ENCODE measurements at places on chromosomes 7 and 10.

DNA sequence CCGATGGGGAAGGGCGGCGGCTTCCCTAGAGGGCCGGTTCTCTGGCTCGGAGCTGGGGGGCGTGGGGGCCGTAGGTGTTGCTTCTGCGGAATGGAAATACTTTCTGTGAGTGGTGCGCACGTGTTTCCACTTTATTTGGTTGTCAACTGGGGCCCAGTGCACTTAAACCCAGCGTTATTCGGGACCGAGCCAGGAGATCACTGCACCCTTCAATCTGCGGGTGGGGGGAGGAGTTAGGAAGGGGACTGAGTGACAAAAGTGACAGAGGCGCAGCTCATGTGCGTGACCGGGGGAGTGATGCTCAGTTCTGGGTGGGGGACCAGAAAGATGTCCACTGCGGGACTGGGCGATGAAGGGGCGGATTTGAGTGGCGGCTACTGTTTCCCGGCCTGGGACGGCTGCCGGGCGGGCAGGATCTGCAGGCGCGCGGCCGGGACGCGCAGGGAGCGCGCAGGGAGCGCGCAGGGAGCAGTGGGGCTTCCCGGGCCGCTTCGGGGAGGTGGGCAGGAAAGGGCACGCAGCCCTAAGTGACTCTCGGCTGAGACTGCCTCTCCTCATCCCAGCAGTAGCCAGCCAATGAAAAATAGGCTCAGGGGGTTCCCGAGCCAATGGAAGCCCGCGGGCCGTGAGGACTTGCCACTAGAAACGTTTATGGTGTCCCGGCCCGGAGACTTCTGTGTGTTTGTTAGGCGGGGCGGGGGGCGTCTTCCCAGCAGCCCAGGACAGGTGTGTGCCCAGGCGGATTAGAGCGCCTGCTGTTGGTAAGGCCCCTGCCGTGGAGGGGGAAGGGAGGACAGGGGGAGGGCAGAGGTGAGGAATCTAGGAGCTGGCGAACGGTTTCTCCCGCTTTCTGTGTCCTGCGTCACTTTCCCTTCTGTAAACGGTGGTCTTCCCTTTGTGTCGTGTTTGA, 54.3 kb upstream of the KDM7A start:
- DNase-seq, result peak; percentile 69

DNA sequence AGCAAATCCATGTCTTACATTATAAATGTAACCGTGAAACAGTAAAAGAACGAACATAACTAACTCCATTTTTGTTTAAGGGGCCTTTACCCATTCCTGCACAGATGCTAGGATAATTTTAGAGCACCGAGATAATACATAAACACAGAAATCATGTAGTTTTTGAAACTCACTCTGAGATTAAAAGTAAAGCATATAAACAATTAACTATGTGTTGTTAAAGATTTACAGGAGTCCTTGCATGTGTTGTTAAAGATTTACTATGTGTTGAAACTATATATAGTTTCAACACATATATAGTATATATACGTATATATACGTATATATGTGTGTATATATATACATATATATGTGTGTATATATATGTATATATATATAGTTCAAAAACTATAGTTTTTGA, 7.2 kb upstream of the CALML3 start:
- no peak for DNase-seq

GRCh38 chr7:95373323-95373722, 22.9 kb downstream of the PON3 start:
- no peak for DNase-seq

DNA sequence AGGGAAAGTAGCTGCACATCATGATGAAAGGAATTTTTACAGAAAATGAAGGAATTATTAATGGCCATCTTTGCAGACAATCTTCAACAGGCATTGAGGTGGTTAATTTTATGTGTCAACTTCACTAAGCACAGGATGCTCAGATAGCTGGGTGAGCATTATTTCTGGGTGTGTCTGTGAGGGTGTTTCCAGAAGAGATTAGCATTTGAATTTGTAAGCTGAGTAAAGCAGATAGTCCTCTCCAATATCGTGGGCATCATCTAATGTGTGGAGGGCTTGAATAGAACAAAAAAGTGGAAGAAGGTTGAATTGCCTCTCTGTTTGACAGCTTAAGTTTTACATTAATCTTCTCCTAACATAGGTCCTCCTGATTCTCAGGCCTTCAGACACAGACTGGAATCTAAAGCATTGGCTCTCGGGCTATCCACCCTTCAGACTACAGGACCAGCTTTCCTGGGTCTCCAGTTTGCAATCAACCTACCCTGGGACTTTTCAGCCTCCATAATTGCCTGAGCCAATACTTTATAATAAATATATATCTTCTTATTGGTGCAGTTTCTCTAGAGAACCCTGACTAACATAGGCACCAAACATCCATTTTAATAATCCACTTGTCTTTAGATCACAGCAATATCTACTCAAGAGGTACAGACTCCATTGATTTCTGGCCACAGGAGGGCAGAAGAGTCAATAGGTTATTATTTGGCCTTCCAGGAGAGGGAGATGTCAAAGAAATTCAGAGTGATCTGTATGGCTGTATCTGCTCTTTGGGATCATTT, 10.5 kb upstream of the CRPPA start:
- no peak for DNase-seq

DNA sequence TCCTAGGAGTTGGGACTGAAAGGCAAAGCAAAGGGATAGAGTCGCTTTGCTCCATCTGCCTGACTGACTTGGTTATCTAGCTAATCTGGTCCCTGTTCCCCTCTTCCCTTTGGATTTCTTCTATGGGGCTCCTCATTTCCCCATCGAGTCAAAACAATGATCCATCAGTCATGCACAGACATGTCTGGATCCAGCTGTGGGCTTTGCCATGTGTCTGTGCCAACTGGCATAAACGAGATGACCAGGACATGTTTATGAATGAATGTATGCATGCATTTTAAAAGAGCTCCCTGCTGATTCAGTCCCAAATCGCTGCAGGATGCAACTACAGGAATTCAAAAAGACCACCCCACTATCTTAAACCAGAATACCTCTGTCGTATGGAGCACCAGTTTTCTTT, 122.0 kb downstream of the ARL4A start:
- no peak for DNase-seq

- no peak for DNase-seq
These were observed 100.3 kb upstream of the AGBL3 start for GRCh38 chr7:134885967-134886352.

- peak; percentile 2 for DNase-seq
These were observed 91.4 kb downstream of the CCDC71L start for GRCh38 chr7:106569500-106569929.

GRCh38 chr10:44930904-44931620, 19.9 kb downstream of the TMEM72 start:
- DNase-seq, result no peak

- no peak for DNase-seq
These were observed 30.6 kb downstream of the MXI1 start for GRCh38 chr10:110237894-110238480.

GRCh38 chr10:110967645-110968044, 48.2 kb downstream of the SHOC2 start:
- no peak for DNase-seq

GRCh38 chr7:151679881-151680612, 160.4 kb upstream of the RHEB start:
- DNase-seq, result no peak

DNA sequence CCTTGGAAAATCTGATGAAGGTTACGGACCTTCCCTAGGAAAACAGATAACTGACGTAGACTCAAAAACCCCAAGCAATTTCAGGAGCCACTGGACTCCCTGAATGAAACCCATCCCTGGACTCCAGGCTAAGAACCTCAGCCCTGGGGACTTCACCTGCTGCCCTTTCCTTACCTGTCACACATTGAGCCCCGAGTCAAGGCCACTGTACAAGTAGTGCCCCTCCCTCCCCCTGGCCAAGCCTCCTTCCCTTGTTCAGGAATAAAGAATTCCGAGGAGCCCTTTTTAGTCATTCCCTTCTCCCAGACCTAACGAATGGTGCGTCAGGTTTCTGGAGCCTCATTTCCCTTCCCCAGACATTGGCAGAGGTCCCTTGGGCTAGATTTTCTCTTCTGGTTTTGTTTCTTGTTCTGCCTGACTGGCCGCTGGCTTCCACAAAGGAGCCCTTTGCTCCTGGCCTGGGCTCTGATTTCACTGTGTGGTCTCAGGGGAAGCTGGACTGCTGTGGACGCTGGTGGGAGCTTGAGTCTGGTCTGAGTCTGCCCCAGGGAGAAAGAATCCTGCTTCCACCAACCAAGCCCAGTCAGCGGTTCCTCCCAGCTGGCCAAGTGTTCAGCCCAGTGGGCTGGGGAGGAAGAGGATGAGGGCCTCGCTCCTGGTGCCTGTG, 31.7 kb downstream of the ZNF775 start:
- no peak for DNase-seq

- peak; percentile 6 for DNase-seq
These were observed 145.1 kb downstream of the GRM8 start for GRCh38 chr7:127107601-127108007.

GRCh38 chr7:18553605-18554003, 58.1 kb downstream of the HDAC9 start:
- no peak for DNase-seq

- no peak for DNase-seq
These were observed 159.9 kb downstream of the PHTF2 start for GRCh38 chr7:77958436-77958835.

DNA sequence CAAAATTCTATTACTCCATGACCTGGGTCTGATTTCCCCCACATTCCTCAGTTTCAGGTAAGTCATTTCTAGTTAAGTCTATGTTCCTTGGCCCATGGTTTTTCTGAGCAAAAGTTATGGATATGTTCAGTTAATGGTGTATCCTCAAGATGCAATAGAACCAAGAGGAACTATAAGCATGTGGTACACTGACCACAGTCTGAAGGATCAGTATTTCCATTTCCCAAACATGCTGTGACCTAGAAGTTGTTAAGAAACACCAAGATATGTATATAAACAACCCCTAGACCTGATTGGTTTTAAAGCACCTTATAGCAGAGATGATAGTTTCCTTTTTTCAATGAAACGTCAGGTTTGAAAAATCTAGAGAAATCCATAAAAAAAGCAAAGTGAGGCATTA, 94.2 kb upstream of the ABCB5 start:
- DNase-seq, result no peak

DNA sequence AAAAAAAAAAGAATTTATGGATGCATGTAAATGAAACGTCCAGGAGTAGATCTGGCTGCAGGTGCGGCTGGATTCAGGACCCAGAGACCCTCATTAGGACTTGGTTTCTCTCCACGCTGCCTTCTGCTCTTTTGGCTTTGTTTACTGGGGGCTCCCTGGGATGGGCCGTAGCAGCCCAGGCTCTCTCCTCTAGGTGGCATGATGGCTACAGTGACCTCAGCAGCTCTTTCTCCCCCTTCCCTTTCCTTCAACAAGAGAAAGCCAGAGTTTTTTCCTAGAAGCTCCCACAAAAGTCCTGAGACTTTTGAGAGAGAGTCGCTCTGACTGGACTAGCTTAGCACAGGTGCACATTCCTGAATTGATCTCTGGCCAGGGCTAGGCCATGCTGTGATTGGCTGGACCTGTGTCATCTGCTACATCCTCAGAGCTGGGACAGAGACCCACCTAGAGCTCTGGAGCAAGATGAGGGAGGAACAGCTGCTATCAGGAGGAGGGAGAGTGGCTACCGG, 67.8 kb upstream of the PDCD4 start:
- DNase-seq, result no peak

- DNase-seq, result no peak
These were observed 85.9 kb downstream of the FRMD4A start for GRCh38 chr10:14244801-14245211.

DNA sequence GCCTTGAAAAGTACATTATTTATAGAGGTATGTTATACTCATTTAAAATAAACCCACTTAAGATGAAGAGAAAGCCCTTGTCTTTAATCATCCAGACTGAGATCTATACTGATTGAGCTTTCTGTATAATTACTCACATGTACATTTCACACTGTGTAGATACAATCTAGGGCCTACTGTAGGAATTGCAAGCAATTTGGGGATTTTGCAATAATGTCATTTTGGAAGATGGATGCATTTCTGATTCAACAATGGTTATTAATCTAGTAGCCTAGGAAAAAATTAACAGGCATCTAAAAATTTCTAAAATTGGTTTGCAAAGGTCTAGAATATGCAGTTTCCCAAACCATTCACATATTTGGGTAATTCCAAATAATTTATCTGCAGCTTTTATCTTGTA, 132.2 kb downstream of the PDE1C start:
- DNase-seq, result no peak

DNA sequence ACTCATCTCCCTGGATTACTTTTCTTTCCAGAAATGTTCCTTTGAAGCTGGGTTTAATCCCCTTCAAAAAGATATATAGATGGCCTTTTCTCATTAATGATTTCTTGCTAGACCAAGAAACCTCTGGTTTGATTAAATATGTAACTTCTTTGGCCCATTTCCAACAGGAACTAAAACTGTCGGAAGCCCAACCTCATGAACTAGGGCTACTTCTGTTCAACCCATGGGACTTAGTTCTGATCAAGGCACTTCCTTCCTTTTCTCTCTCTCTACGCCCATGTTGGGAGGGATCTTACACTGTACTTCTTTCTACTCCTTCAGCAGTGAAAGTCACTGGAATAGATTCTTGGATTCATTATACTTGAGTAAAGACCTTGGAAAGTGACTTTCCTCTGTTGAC, 83.6 kb downstream of the TMEM106B start:
- DNase-seq, result no peak

DNA sequence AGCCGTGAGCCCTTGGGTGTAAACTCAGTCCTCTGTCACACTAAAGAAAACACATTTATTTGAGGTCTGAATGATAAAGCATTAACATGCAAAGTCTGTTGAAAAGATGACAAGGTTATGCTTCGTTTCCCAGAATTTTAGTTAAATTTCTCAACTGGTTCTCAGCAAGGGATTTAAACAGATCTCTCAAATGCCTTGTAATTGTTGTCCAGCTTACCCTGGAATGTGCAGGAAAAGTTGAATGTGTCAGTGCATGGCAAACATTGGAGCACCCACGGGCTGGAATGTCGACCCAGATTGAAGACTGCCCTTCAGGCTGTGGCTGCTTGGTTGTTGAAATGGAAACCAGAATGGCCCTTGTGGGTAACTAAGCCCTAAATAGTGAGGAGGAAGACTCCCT, 191.8 kb downstream of the TRIL start:
- no peak for DNase-seq

DNA sequence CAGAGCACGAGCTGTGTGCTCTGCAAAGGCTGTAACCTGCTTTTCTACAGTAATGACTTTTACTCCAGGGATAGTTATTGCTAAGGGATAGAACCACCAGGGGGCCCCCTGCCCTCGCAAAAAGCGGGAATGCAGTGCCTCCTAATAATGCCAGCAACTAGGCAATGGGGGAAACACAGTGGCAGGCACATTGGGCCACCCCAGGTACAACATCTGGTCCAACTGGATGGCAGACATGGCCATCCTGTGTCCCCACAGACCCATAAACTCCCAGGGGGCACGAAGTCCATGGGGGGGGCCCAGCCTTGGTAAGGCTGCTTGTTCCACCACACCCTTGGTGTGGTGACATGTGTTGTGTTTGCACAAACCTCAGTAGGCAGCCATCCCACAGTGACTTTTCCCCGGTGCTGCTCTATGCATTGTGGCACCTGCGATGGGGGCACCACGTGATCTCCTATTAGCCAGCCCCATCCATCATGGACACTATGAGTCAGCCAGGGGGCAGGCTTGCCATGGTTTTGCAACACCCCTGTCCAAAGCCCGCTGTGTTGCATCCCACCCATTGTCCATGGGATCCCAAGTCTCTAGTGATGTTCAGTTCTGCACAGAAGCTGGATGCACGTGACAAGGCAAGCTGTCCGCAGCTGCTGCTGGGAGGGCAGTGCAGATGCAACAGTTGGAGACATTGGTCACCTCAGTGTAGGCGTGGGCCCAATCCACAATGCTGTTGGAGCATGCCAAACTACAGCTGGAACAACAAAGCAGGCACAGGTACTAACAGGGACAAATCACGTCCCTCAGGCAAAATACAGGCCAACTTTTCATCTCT, 84.0 kb downstream of the ANLN start:
- DNase-seq, result peak; percentile 11

All from stimulated activated CD4-positive, alpha-beta T cell treated with anti-CD3 and anti-CD28 coated beads, Interleukin-15, amount 100 ng/mL, for 48 hours (primary cell).